PC-3 (cell line): ENCODE measurements at places on chromosomes 7 and 10. TPM values are rescaled to one million over a fixed set of nuclear protein-coding genes. Genes with fewer than 3 reads are reported as not detected.

GRCh38 chr7:138625849-138626230 lies 75.3 kb downstream of the SVOPL start:
- H3K4me1 ChIP-seq, result no peaks in the 10 kb centered on the region
- no peak overlapping the region for H3K4me3 ChIP-seq
- no peaks in the 10 kb centered on the region for H3K27me3 ChIP-seq
- no peak for DNase-seq
- H3K36me3 ChIP-seq, result no peaks in the 10 kb centered on the region

DNA sequence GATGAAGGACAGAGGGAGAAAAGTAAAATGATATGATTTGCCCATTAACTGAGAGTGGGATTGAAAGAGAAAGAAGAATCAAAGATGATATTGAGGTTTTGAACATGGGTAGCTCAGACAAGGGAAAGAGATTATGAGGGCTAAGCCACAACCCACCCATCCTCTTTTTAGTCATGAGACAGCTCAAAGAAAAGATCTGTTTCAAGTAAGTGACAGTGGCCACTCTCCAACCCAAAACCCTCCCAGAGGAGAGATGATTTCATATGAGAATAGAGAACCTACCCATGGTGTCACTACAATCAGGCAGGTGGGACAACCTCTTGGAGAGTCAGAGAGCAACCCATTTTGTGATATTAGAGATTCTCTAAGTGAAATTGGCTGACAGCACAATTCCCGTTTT lies 32.2 kb downstream of the PLXNA4 start:
- H3K4me1 ChIP-seq, result peaks cover 14% of the 10 kb centered on the region
- no peaks in the 10 kb centered on the region for H3K36me3 ChIP-seq
- DNase-seq, result no peak
- no peaks in the 10 kb centered on the region for H3K27me3 ChIP-seq
- H3K4me3 ChIP-seq, result no peak overlapping the region
- H3K27ac ChIP-seq, result no peak overlapping the region

DNA sequence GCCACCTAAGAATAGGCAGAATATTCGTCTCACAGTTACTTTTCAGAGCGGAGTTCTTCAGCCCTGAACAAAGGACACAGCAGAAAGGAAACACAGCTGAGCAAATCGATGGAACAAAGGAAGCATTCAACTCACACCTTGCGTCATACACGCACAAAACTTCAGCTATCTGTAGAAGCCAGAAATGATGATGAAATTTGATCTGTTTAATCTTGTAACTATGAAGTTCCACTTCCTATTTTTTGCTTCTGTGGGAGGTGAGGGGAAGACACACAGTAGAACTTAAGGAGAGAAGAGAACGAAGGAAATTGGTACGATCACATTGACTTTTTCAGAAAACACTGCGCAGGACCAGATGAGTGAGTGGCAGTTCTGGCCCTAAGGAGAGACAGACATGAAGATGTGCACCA lies 26.2 kb downstream of the FAM171A1 start:
- peak; percentile 62 for DNase-seq
- no peaks in the 10 kb centered on the region for H3K27me3 ChIP-seq
- no peak overlapping the region for H3K4me3 ChIP-seq

GRCh38 chr10:25263931-25264330 lies 89.1 kb downstream of the GPR158 start:
- H3K36me3 ChIP-seq, result no peaks in the 10 kb centered on the region
- DNase-seq, result no peak
- H3K4me1 ChIP-seq, result no peaks in the 10 kb centered on the region

The RBAK gene
- total RNA-seq, result 7.0 and 7.3 TPM in 2 replicates

The PRPF18 gene
- 10.2 and 13.7 TPM in 2 replicates for total RNA-seq

GRCh38 chr10:24952143-24952706 lies at the start of gene PRTFDC1:
TSS of gene PRTFDC1 (minus strand) at chr10:24952606. CDS start at chr10:24952575, 31 bp downstream.
- DNase-seq, result peak; percentile 20
- peaks cover 35% of the 10 kb centered on the region for H3K4me1 ChIP-seq
- H3K27ac ChIP-seq, result peak within 1 kb of the TSS; percentile 47
- no peaks in the 10 kb centered on the region for H3K27me3 ChIP-seq
- peak within 1 kb of the TSS; percentile 68 for H3K4me3 ChIP-seq
- no peaks in the 10 kb centered on the region for H3K36me3 ChIP-seq

The ZNF394 gene
- 17.7 and 19.4 TPM in 2 replicates for total RNA-seq

The TEX36 gene
- not detected in 2 replicates for total RNA-seq

DNA sequence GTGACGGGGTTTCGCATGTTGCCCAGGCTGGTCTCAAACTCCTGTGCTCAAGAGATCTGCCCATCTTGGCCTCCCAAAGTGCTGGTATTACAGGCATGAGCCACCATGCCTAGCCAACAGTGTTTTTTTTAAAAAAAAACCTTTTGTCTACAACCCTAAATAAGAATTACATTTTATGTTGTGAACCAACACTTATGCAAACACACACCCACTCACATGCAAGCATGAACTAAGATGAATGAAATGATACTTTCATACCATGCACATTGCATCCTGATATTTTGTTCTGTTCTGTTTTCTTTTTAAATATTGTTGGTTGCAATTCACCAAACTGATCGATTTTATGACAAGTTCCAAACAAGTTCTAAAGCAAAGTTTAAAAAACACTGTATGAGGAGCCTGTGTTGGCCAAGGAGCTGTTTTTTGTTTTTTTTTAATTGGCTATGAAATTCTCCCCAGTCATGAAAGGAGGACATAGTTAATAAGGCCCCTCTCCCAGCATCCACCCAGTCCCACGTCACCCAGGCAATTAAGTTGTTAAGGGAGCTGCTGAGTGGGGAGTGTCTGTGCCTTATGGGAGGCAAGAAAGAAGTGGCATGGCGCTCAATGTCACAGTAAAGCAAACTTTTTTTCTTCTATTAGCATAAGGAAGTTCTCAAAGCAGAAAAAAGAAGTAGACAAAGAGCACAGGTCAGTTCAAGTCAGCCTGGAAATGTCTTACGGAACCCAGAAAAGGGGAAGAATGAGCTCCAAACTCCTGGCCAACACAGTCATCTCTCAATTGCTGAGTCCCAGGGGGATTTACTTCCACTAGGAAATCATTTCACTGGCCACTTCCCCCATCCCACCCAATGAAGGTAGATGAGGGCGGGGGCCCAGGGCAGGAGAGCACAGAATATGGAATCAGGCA lies 50.1 kb downstream of the NOD1 start:
- no peak for DNase-seq
- H3K4me1 ChIP-seq, result no peaks in the 10 kb centered on the region
- no peaks in the 10 kb centered on the region for H3K27me3 ChIP-seq
- H3K36me3 ChIP-seq, result no peaks in the 10 kb centered on the region
- H3K4me3 ChIP-seq, result no peak overlapping the region
- no peak overlapping the region for H3K27ac ChIP-seq

GRCh38 chr10:86768412-86769062 lies 12.1 kb downstream of the BMPR1A start:
- H3K4me1 ChIP-seq, result no peaks in the 10 kb centered on the region
- DNase-seq, result no peak
- no peak overlapping the region for H3K27ac ChIP-seq
- no peaks in the 10 kb centered on the region for H3K27me3 ChIP-seq

DNA sequence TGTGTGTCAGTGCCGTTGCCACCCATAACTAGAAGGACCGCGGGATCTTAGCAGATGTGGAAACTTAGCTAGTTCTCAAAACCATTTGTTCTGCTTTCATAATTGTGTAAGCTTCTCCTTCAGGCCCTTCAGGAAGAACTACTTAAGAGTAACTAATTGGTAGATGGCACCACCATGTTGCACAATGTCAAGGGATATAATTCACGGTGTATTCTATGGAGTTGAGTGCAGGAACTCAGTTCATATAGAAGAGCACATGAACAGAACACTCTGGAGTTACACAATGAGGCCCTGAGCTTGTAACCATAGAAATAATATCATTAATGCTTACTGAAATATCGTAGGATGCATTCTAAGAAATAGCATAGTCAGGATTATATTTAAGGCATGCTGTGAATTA lies 126.5 kb upstream of the GAD2 start:
- no peaks in the 10 kb centered on the region for H3K27me3 ChIP-seq
- DNase-seq, result no peak
- no peak overlapping the region for H3K27ac ChIP-seq
- no peaks in the 10 kb centered on the region for H3K4me1 ChIP-seq

GRCh38 chr10:81251457-81252115 lies 623.4 kb upstream of the NRG3 start:
- no peaks in the 10 kb centered on the region for H3K36me3 ChIP-seq
- no peaks in the 10 kb centered on the region for H3K27me3 ChIP-seq
- DNase-seq, result no peak
- H3K4me3 ChIP-seq, result no peak overlapping the region
- H3K27ac ChIP-seq, result no peak overlapping the region

GRCh38 chr7:22480523-22481075 lies 19.4 kb downstream of the STEAP1B start:
- no peaks in the 10 kb centered on the region for H3K27me3 ChIP-seq
- H3K4me3 ChIP-seq, result no peak overlapping the region
- DNase-seq, result no peak
- peaks cover 14% of the 10 kb centered on the region for H3K4me1 ChIP-seq
- no peak overlapping the region for H3K27ac ChIP-seq
- no peaks in the 10 kb centered on the region for H3K36me3 ChIP-seq

DNA sequence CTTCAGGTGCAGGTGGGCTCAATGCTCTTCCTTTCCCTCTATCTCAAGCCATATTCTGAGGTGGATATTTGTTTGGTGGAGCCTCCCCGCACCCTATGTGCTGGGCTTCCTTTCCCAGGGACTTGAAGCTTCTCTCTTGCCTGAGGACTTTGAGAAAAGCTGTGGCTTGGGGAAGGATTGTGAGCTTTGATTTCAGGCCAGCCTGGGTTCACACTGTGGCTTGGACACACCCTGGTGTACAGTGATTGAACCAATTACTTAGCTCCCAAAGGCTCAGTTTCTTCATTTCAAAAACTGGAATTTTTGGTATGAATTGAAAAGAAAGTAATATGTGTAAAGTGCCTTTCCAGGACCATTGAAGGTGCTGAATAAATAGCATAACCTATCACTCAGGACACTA lies 224.5 kb upstream of the GLI3 start:
- peaks cover 10% of the 10 kb centered on the region; the same call in 1 of the 2 replicates for H3K4me1 ChIP-seq
- no peak overlapping the region for H3K27ac ChIP-seq
- H3K36me3 ChIP-seq, result no peaks in the 10 kb centered on the region
- H3K4me3 ChIP-seq, result no peak overlapping the region
- DNase-seq, result no peak

GRCh38 chr10:13767676-13768178 lies 181.0 kb downstream of the PRPF18 start:
- DNase-seq, result no peak
- no peaks in the 10 kb centered on the region for H3K27me3 ChIP-seq
- H3K4me1 ChIP-seq, result peaks cover 5% of the 10 kb centered on the region; the same call in 1 of the 2 replicates
- H3K4me3 ChIP-seq, result no peak overlapping the region
- no peak overlapping the region for H3K27ac ChIP-seq
- no peaks in the 10 kb centered on the region for H3K36me3 ChIP-seq

- no peaks in the 10 kb centered on the region for H3K27me3 ChIP-seq
- no peak for DNase-seq
- no peak overlapping the region for H3K27ac ChIP-seq
- H3K36me3 ChIP-seq, result no peaks in the 10 kb centered on the region
Measured at GRCh38 chr10:29701306-29701705, 66.5 kb upstream of the SVIL start.

The VWDE gene
- 5.5 and 7.7 TPM in 2 replicates for total RNA-seq

GRCh38 chr7:7793249-7793648 lies 74.8 kb upstream of the RPA3 start:
- no peaks in the 10 kb centered on the region for H3K27me3 ChIP-seq
- no peak overlapping the region for H3K4me3 ChIP-seq
- H3K27ac ChIP-seq, result no peak overlapping the region
- H3K36me3 ChIP-seq, result no peaks in the 10 kb centered on the region
- no peak for DNase-seq
- peaks cover 29% of the 10 kb centered on the region for H3K4me1 ChIP-seq

The AEBP1 gene
- not detected in 2 replicates for total RNA-seq

DNA sequence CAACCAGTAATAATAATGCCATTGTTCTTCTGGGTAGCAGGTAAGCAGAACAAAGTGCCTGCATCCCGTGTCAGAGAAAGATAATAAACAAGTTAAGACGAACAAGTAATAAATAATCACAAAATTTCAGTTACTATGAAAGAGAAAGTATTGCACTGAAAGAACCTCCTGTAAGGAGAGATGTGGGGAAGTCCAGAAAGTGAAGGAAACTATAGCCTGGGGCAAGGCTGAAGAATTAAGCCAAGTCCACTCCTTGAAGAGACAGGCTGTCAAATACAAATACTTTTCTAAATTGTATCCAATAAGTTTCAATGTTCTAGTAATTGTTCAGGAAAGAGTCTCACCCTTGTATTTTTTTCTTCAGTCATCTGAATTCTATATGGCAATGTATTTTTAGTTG lies 611.4 kb downstream of the MAGI2 start:
- H3K36me3 ChIP-seq, result no peaks in the 10 kb centered on the region
- H3K4me3 ChIP-seq, result no peak overlapping the region
- no peaks in the 10 kb centered on the region for H3K27me3 ChIP-seq

The MYH16 gene
- 2.8 and 4.7 TPM in 2 replicates for total RNA-seq

DNA sequence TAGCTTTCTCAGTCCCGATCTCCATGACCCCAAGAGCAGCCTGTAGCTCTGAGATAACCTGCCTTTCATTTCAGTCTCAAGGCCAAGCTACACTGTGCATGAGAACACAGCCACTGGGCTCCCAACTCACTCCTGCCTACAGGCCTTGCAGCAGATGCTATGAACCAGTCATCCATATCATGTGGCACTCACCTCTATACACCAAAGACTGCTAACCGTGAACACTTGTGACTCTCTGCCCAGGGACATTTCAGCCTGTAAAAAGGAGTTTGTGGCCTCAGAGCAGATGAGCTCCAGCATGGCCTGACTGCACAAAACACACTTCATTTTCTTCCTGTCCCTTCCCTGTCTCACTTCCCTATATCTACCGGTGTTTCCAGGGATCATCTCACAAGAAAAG lies 56.9 kb upstream of the NPY start:
- H3K27me3 ChIP-seq, result peaks cover 11% of the 10 kb centered on the region
- no peak overlapping the region for H3K27ac ChIP-seq
- DNase-seq, result no peak
- no peaks in the 10 kb centered on the region for H3K36me3 ChIP-seq
- no peak overlapping the region for H3K4me3 ChIP-seq

DNA sequence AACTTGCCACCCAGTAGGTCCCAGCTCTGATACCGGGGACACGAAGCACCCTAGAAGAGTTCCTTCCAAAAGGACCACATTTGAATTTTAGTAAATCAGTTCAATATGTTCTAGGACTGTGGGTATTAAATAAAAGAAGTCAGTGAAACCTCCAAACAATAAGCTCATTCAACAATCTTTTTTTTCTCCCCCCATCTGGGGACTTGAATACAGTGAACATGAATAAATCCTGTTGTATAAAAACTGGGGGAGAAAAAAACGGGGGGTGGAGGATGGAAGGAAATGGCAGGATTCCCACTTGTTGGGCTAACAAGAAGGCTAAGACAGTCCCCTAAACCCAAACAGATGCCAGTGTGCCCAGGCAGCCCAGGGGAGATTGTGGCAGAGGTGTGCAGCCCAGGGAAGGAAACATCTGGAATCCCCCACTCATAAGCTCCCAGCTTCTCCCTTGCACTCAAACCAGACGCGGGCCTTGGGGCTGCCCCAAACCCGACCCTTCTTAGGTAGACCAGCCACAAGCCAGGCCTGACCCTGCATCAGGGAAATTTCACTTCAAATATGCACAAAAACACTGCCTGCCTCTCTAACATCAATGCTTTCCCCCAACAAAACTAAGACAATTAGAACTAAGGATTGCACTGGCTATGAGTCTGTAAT lies 8.8 kb downstream of the AFAP1L2 start:
- no peak overlapping the region for H3K4me3 ChIP-seq
- H3K27ac ChIP-seq, result no peak overlapping the region
- no peaks in the 10 kb centered on the region for H3K36me3 ChIP-seq
- DNase-seq, result no peak
- H3K4me1 ChIP-seq, result peaks cover 37% of the 10 kb centered on the region
- H3K27me3 ChIP-seq, result no peaks in the 10 kb centered on the region

The AKR1C2 gene
- total RNA-seq, result 0.66 TPM in 1 of 2 replicates, not detected in the other
